Activated CD8-positive, alpha-beta memory T cell treated with anti-CD3 and anti-CD28 coated beads for 1 hour (primary cell): ENCODE measurements at places on chromosomes 6 and 20.

- DNase-seq, result no peak
Observed at GRCh38 chr20:25600632-25601031, 15.3 kb upstream of the NINL start.

- DNase-seq, result no peak
Observed at GRCh38 chr20:1810572-1810925, 84.7 kb upstream of the SIRPA start.

GRCh38 chr6:36229223-36229622 lies 32.7 kb downstream of the BRPF3 start:
- no peak for DNase-seq

GRCh38 chr20:39913274-39913673 lies 775.8 kb downstream of the MAFB start:
- DNase-seq, result no peak

DNA sequence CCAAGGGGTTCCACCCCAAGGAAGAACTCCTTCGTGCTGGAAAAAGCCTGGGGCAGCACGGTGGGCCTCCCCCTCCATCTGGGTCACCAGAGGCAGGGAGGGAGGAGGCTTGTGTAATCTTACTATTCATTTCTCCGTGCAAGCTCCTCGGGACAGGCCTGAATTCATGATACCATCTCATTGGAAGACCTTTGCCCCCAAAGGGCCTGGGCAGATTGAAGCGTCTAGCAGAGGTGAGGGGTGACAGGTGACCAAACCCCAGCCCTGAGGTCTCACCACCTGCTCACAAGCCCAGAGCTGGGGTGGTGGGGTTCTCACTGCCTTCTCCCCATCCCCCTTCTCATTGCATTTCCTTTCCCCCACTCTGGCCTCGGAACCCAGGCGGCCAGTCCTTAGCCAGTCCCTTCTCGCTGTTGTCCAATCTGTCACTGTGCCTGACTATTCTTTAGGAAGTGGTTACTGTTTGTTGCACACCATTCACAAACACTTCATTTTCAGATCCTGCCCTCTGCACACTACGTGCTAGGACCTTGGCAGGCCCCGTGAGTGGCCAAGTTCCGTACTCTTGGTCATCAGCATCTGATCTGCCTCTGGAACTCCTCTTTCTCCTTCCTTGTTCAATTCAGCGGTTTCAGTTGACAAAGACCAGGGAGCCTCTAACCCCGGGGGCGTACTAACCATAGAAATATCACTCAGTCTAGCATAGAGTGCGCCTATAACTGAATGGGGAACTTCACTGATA lies 137.1 kb downstream of the LY86 start:
- DNase-seq, result no peak

GRCh38 chr6:34132486-34133185 lies 13.3 kb downstream of the GRM4 start:
- no peak for DNase-seq

DNA sequence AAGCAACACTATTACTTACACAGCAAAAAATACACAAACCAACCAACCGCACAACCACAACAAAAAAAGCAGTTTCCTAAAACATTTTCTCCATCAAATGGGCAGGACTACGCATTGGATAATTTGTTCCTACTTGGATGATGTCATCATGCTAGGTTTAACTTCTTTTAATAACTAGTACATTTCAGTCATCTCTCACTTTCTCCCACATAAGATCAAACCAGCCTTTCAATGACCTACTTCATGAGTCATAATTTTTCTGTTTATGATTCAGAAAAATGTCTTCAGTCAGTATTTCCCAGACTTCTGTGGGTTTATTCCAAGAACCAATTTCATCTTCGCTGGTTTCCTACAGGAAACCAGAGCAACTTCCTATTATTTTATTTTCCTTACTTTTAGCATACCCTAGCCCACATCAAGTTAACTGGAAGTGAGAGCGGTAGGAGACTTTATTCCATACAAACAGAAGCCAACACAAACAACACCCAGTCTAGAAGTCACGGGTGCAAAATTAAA lies 134.2 kb downstream of the GMDS start:
- DNase-seq, result no peak

GRCh38 chr20:63966172-63966943 lies 3.4 kb downstream of the ZNF512B start:
- no peak for DNase-seq

DNA sequence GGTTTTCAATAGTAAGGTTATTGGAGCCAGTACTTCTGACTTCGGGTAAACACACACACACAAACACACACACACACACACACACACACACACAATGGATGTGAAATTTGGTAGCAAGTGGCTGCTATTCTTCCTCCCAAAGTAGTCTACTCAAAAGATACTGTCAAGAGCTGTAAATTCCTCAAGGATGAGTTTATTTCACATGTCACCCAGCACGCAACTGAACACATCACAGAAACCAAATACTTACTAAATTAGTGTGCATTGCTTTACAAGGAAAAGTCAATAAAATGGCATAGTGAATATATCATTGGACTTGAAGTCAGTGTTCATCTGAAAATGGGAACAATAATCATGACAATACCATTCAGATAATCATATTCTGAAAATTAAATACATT lies 32.9 kb downstream of the MMUT start:
- no peak for DNase-seq

GRCh38 chr6:36853325-36853724 lies 14.1 kb upstream of the CPNE5 start:
- no peak for DNase-seq

DNA sequence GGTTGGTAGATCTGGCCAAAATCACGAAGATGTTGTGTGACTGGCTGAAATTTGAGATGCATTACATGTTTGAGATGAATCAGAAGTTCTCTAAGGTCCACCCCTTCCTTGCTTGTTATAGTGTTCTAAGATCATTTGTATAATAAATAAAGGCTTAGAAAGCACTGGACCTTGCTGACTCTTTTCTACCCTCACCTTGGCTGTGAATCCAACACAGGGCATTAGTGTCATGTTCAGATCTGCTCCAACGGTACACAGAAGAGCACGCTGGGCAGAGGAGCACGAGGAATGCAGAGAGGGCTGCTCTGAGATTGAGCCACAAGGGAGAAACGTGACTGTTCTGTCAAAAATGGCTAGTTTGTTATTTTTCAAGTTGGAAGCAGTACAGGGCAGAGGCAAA lies 169.5 kb upstream of the HDAC2 start:
- DNase-seq, result no peak

DNA sequence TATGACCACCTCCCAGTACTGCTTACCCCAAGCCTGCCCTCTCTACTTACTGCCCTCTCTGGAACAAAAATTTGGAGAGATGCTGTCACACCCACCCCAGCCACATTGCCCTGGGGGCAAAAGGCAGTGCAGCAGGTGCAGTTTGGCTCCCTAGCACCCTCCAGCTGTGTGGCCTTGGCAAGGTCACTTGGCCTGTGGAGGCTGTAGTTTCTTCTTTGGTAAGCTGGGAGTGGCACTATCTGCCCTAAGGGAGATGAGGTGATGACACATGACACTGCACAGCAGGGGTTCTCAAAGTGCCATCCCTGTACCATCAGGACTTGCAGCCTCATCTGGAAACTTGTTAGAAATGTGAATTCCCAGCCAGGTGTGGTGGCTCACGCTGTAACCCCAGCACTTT lies 44.8 kb downstream of the TAF8 start:
- DNase-seq, result no peak

DNA sequence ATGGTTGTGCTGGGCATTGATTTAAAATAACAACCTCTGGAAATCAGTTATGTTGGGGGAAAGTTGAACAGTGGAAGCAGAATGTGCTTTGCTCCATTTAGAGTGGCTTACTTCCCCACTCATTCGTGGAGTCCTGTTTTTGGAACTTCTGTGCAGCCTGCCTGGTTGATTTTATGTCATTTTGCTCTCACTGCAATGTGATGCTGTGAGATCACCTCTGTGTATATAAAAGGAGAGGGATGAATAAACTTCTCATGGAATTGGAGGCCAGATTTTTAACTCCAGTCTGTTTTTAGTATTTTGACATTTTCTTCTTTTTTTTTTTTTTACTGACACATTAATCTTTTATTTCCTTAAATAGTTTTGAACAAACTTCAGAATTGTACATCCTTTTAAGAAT lies 139.0 kb downstream of the FNDC1 start:
- no peak for DNase-seq

DNA sequence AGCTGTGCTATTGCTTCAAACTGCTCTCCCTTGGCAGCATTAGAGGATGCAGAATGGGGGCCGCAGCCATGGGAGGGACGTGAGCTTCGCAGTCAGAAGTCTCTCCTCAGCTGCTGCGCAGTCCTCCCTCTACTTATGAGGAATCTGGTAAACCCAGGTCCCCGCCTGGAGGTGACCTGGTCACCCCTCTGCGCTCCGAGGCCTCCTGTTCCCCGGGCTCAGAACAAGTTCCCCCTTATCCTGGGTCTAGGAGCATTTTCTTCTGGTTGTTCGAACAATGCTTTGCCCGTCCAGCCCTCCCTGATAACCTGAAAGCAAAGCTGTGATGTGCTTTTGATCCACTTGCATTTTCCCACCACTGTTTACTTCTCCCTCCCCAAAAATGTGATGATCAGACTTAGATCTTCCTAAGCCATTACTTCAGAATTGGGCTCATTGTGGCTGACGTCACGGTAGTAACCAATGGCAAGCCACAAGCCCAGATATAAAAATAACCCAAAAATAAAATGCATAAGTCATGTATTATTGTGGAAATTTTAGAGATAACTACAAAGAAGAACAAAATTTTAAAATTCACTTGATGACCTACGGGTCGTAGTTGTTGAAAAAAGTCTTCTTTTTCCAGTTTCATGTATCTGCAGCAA lies 80.7 kb downstream of the SERAC1 start:
- no peak for DNase-seq

GRCh38 chr20:16216227-16216913 lies 356.9 kb downstream of the KIF16B start:
- no peak for DNase-seq

- no peak for DNase-seq
Observed at GRCh38 chr6:109308018-109308492, 74.2 kb downstream of the CD164 start.

DNA sequence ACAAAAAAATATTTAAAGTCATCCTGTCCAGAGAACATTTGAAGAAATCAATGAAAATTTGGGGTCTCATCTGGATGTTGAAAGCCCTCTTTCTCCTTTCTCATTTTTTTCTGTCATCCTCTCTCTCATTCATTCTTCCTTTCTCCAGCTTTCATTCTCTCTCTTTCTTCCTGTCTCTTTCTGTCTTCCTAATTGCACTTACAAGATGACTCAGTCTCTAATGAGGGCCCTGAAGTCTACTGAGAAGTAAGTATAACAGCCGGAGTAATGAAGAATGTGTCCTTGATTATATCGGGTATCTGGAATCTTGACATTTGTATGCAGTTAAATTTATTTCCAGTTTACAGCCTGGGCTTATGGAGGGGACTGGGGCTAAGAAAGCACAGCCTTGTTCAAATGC lies 232.2 kb upstream of the SULF2 start:
- no peak for DNase-seq

- DNase-seq, result no peak
Observed at GRCh38 chr20:53163486-53163885, 191.3 kb downstream of the TSHZ2 start.

DNA sequence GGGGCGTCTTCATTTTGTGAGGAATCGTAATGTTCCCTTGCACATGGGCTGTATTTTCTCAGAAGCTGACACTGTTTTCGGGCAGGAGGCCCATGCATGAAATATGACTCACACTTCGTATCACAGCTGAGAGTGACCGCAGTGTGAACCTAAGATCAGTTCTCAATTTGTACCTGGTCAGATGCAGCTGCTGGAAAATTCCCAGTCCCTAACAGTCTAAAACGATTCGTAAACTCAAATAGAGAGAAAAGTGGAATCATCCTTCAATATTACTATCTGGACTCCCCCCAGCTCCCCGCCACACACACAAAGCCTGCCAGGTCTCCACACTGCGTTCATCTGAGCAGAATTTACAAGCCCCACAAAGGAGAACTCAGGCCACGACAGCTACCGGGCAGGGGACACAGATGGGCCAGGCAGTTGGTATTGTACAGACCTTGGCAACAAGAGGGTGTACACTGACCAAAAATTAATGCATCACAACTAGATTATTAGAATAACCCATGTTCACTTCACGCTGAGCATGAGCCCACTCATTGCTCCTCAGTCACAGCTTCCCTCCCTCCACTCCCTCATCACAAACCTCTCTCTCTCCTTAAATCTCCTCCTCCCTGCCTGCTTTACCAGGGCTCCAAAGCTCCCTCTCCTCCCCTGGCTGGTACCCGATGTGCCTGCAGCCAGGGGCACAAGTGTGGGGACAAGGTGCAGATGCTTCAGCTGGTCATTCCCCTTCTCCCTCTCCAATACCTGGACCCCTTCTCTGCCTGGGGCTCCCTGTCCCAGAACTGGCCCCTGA lies 488.4 kb downstream of the PREX1 start:
- no peak for DNase-seq

- DNase-seq, result no peak
Observed at GRCh38 chr20:57007171-57007540, 259.3 kb downstream of the BMP7 start.

DNA sequence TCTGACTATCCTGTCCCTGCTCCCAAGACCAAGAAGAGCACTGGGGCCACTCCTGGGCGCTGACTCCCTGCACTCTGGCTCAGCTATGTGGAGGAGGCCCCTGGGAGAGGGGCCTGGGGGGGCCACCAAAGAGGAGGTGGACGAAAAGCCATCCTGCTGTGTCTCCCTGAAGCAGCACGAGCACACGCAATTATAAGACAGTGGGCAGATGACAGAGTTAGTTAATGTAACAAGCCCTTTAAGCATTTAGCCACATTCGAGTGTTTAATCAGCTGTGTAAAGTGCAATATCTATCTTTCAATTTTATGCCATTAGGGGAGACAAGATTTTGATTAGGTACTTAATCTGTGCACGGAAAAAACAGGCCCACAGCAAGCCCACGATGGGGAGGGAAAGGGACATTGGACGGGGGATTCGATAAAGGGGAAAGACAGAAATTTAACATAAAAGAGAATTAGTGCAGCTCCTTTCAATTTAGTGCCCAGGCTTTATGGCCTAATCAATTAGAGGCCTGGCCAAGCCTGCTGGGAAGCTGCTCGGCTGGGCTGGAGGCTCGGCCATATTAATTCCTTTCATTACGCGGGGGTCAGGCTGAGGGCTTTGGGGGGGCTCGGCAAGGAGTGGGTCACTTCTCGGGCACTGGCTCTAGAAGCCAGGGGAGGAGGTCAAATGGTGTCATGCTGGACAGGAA lies 286.2 kb downstream of the DHX35 start:
- DNase-seq, result no peak

- DNase-seq, result no peak
Observed at GRCh38 chr6:137820952-137821351, 46.1 kb upstream of the TNFAIP3 start.

DNA sequence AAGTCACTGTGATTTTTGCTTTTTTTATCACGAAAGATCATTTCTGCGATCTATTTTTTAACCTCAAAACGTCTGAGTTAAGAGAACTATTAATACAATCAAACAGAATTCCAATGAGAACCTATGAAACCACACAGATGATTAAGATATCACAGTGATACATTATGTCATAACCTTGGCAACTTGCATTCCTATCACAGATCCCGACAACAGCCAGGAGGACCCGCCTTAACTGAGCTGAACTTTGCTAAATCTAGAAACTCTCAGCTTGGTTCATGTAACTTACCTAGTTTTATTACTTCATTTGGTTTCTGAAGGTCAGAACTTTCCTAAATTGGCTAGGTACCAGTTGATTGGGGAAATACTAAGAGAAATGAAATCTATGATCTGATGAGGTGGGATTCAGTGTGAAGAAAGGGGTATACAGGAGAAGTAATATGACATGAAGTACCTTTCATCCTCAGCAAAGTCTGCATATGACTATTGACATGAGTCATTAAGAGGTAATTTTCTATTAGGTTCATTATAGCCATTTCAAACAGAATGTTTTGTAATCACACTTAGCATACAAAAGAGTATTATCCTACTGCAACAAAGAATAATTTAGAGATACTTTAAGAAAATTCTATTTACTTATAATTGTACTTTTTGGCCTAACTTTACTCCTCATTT lies 11.2 kb downstream of the LYRM4 start:
- no peak for DNase-seq
